Heart right ventricle (tissue), 16 donors: ENCODE measurements at places on chromosomes 2 and 18.

- no peak for DNase-seq
These were observed 61.4 kb downstream of the NDUFA10 start for GRCh38 chr2:239963646-239964205.

- no peak for DNase-seq
These were observed 3.5 kb downstream of the PRLH start for GRCh38 chr2:237569896-237570295.

DNA sequence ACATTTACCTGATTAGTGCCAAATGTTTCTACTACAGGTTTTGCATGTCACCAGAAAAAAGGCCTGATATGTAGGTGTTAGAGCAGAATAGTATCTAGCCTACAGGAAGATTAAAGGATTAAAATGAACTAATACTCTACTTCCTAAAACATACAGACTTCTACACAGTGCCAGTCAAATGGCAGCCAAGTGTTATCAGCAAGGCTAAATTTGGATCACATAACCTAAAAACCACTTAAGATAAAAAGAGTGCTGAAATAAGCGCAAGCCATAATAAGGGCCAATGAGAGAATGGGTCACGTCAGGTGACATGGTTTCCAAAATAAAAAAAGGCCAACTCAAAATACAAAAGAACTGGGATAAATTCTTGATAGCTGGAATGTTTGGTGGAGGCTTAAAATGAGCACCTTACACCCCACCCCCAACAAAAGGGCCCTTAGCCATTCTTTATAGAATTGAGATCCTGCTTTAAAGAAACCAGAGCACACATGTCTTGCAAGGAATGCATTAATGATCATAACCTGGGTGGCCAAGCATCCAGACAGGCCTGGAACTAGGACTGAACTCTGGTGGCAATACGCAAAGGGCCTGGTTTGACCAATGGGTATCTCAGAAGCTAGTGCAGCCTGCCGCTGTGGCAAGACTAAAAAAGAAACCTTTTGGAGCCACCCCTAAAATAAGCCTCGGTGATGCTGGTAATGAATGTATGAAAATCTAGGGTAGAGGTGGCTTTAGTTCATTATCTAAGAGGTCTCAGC, 32.4 kb downstream of the IRS1 start:
- DNase-seq = no peak

- DNase-seq = no peak
These were observed 156.9 kb downstream of the CCBE1 start for GRCh38 chr18:59540346-59540745.

DNA sequence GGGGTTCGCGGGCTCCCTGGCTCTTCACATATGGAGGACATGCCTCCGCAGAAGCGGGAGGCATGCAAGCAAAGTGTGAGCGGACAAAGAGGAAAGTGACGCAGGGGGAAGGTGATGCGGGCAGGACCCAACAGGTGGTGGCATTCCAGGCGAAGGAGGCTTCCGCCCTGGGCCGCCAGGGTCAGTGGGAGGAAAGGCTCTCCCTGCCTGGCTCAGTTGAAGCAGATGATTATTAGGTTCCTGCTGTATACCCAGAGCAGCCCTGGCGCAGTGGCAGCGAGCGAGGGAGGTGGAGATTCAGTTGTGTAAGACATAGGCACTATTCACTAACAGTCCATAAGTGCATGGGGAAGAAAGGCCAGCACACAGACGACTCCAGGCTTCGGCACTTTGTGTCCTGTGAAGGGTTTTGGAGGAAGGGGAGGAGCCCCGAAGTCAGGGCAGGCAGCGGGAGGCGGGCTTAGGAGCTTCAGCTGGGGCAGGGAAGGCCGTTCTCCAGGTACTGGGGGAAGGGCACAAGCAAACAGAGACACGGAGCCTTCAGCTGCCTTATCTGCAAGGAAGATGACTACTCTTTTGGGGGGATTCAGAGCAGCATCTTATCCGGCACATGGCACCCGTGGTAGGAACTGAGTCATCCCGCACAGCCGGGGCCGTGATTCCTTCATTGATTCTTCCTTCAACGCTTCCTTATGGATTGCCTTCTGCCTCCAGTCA, 89.8 kb downstream of the TGOLN2 start:
- no peak for DNase-seq

DNA sequence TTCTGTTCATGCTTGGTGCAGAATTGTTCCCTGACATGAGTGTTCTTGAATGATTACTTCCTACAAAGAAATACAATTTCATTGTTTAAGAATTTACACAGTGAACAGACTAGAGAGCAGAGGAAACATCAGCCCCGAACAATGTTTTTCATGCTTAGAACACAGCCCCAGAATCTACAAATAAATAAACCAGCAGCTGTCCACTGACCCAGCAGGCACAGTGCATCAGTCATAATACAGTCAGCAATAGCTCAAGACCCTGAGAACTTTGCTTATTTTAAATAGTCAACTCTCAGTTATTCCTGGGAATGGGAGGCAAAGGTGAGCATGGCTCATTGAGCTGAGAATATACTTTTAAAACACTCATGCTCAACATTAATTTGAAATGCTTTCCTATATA, 38.4 kb downstream of the XIRP2 start:
- no peak for DNase-seq
